Effector memory CD4-positive, alpha-beta T cell (primary cell): ENCODE measurements at places on chromosomes 12 and 14.
A peak's percentile ranks its signal among the peaks of the same experiment; 100 is the strongest.

- peak; percentile 51 for DNase-seq
Measured at GRCh38 chr12:110079477-110080400, 31.4 kb upstream of the C12orf76 start.

- DNase-seq = no peak
Measured at GRCh38 chr14:55052269-55052930, 953 bp downstream of the MAPK1IP1L start.

DNA sequence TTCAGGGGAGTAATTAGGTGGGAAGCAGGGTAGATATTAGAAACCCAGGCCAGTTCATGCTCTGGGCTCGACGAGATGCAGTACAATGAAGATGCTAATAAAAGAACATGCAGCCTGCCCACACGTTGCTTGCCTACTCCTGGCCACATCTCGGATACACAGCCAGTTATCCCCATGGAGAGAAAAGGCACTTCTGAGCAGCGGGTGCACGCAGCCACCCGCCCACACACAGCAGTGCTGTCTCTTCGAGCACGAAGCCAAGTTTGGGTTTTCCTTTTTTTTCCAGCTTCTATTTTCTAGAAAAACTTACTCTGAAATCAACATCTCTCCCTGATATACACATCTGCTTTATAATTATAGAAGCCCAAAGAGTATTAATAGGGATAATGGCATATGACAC is 85.7 kb downstream of the CIT start:
- no peak for DNase-seq

GRCh38 chr12:27524494-27524835 is 459 bp downstream of the PPFIBP1 start:
- DNase-seq = no peak

DNA sequence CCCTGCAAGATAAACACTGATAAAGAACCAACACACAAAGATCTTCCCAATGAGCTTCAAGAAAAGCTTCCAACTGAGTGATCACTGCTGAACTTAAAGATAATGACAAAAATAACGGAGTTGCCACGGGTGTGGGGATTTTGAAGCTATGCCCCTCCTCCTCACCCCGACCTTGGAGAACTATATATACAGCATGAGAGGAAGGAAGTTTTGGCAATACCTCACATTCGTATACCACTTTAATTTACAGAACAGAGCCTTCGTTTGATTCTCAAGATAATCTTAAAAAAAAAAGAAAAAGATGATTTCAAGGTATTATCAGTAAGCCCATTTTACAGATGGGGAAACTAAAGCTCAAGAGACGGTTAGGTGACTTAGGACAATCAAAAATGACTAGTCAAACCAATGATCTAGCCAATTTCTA is 715 bp downstream of the NEK9 start:
- no peak for DNase-seq
